ENCODE measurements at places on chromosomes 16 and 17.

DNA sequence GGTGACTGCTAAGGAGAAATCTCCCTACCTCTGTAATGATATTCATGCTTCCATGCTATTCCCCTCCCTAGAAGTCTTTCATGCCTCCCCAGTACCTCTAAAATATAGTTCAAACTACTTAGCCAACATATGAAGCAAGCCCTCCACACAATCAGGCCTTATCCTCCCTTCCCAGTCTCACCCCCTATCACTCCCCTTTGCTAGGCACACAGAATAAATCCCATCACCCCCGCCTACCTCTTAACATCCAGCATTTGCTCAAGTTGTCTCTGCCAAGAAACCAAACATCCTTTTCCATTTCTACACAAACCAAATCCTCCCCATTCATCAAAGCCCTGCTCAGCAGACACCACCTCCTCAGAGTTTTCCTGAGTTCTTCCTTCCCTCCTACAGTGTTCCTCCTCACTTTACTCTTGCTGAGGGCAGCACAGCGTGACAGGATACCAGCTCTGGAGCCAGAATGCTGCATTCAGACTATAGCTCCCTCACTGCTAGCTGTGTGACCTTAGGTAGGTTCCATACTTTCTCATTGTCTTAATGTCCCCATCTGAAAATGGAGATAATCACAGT is 7.0 kb downstream of the TOM1L2 start:
- no peak for DNase-seq

DNA sequence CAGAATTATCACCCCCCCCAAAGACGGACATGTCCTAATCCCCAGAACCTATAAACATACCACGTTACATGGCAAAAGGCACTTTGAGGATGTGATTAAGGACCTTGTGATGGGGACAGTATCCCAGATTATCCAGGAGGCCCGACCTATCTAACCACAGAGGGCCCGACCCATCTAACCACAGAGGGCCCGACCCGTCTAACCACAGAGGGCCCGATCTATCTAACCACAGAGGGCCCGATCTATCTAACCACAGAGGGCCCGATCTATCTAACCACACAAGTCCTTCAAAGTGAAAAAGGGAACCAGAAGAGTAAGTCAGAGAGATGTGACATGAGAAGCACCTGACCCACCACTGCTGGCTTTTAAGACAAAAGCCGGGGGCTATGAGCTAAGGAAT is 56.8 kb downstream of the ANKFY1 start:
- DNase-seq: no peak

DNA sequence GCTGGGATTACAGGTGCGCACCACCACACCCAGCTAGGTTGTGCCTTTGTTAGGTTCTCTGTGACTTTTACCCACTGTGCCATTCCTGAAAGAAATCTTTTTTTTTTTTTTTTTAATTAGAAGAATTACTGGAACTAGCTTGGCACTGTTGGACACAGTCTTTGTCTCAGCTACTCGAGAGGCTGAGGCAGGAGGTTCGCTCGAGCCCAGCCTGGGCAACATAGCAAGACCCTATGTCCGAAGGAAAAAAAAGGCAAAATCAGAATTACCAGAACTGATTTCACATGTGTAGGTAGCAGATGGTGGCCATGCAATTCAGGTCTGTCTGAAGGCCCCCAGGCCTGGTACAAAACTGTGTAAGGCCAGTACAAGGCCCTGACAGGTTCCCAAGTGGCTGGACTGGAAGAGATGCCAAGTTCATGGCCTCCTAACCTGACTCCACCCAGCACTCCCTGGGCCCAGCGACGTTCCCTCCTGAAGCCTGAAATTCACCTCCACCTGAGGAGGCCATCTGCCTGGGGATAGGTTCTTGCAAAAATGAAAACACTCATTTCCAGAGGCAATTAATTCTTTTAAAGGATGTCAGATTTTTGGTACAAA is 23.0 kb downstream of the CARHSP1 start:
- DNase-seq: no peak

GRCh38 chr17:65920996-65921395 is 270.9 kb downstream of the CEP112 start:
- DNase-seq: no peak

- no peak for DNase-seq
These were observed 33.1 kb upstream of the SBK1 start for GRCh38 chr16:28259091-28259780.

DNA sequence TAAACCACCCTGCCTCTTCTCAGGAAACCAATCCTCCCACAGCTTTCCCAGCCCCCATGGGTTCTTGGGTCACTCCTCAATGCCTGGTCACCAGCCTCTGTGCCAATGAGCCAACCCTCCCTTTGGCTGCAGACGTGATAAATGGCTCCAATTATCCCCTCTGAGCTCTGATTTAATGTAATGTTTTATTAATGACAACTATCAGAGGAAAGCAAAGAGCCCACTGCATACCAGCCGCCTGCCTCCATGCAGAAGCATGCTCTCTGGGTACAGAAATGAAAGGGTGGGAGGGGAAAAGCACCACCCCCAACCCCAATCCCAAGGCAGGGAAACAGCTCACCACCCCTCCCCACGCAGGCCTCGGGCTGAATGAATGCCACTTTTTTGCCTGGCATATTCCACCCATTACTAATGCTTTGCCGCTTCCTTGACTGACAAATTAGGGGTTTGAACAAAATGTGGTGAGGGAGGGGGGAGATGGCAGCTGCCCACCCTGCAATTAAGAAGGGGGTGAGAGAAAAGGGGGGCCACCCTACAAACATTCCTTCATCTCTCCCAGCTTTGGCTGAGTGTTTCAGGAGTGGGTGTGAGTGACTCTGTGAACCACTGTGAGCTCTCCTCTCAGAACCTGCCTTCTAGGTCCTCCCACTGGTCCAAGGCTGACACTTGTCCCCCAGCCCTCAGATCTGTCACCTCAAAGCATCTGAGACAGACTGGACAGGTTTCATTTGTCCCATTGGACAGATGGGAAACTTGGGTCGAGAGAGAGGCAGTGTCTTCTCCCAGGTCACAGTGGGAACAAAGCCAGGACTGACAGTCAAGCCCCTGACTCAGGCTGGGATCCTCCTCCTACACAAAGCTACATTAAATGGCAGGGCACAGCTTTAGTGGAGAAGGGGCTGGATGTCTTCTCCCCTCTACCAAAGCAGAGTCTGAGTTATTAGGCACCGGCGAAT is 161.5 kb downstream of the TMEM132E start:
- no peak for DNase-seq

GRCh38 chr17:49571764-49572163 is 3.9 kb upstream of the NXPH3 start:
- no peak for DNase-seq

DNA sequence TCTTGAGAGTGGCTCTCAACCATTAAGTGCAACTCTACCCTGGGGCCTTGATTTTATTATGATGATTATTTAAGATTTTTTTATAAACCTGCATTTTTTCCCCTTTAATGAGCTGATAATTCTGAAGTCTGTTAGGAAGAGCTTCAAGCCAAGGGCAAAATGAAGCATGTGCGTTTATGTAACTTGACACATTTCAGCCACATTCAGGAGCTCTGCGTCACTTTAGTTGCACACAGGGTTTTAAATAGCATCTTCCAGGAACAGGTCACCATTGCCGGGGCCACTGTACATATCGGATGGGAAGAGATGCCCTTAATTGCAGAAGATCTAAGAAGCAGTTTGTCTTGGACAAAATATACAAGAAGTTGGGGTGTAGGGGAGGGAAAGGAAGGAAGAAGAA is 89.6 kb downstream of the BMERB1 start:
- DNase-seq: no peak

DNA sequence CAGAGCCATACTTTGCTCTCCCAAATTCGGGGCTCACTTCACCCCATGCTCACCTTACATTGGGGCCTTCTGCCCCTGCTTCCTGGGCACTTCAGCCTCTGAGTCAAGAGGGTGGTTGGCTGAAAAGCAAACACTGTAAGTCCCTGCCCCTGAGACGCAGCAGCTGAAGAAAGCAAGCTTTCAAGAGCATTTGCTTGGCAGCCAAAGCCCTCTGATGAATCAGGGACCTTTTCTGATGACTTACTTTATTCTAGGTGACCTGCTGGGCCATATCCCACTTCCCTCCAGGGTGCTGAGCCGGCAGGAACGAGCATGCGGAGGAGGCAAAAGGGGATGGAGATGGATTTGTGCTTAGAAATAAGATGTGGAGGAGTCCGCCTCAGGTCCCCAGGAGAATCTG is 147.0 kb upstream of the TNRC6C start:
- DNase-seq: no peak

GRCh38 chr17:33684735-33685134 is 391.6 kb upstream of the ASIC2 start:
- no peak for DNase-seq

DNA sequence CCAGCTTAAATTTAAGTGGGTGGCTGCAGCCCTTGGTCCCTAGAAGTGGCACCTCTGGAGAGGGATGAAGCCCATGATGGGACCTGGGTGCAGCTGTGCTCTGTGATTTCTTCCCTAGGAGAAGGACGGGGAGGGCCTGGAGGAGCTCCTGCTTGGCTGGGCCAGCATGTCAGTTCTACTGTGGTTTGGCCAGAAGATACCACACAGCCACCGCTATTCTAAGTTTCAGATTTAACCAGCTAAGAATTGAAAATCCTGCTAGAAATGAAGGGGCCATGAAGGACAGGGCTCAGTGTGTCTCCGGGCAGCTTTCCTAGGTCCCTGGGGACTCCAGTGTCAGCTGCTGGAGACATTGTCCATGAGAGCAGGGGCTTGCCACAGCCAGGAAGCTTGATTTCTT is 9.7 kb downstream of the RAP1GAP2 start:
- no peak for DNase-seq

DNA sequence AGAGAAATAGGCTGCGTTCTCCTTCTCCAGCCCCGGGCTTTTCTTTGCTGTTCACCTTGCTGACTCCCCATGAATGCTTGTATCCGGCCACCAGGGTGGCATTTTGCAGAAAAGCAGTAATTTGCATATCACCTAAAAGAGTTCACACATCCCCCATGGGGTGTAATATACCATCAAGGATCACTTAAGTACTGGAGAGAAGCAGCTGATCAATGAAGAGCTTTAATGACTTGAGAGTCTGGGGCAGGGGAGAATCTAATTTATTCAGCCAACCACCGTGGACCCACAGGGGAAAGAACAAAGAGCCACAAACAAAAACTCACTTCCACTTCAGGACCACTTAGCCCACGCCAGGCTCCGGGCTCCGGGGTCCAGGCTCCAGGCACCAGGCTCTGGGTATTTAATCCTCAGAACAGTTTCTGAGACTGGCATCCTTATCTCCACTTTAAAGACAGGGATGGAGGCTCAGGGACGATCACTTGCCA is 33.9 kb upstream of the SEC14L1 start:
- DNase-seq: no peak

- DNase-seq: no peak
These were observed 999.2 kb upstream of the GOT2 start for GRCh38 chr16:59733321-59733720.

- DNase-seq: no peak
These were observed 60.8 kb downstream of the COPRS start for GRCh38 chr17:31798205-31798724.

GRCh38 chr16:14405611-14406537 is 224.2 kb downstream of the PARN start:
- DNase-seq: no peak

- DNase-seq: no peak
These were observed 5.5 kb downstream of the IGSF6 start for GRCh38 chr16:21646721-21647561.

- DNase-seq: no peak
These were observed 30.5 kb downstream of the ADCY7 start for GRCh38 chr16:50296807-50297206.

DNA sequence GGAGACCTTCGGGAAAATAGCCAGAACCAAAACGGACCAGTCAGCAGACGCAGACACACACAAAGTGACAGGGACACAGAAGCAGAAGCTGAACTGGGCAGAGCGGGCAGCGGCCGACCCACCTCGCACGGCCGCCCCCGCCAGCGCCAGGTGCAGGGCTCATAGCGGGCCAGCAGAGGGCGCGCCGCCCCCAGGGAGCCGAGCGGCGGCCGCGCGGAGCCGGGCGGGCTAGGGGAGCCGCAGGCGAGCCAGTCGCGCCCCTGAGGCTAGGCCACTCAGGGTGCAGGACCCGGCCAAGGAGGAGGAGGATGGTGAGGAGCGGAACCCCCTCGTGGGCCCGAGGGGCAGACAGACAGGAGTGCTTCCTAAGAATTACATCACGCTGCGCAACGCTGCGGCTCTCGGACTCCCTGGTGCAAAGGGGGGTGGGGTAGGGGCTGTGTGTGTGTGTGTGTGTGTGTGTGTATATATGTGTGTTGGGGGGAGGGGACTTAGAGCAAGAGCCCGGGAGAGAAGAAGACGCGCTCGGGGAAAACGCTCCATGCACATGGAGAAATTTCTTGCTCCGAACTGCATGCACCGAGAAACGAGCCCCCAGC is 913 bp upstream of the NOG start:
- DNase-seq: peak; percentile 57

DNA sequence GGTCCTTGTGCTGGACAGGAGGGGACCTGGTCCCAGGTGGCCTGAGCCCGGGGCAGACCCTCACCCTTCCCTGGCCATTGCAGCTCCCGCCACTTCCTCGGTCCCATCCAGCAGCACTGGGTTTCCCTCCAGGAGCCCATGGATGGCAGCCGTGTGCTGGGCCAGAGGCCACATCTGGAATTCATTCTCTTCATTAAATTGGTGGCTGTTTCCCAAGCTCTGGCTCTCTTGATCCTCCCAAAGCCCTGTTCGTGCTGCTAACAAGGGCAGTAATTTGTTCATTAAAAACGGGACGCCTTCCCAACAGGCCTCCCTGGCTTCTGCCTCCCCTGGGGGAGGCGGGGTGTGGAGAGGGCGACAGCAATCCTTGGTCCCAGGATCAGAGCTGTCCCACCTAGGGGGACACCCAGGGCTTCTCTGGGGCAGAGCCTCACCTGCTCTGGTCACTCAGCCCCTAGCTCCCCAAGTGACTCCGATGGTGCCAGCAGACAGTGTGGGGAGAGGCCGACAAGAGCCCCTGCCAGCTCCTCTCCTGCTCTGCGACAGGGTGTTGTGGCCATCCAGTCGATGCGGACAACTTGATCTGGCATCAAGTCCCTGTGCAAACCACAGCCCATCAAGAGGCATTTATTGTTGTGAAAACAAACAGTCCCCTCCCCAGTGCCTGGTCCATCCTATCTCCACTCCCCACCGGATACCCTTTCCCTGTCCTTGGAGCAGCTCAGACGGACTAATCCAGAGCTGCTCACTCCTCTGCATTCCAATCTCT is 44.0 kb downstream of the SDK2 start:
- no peak for DNase-seq

- DNase-seq: no peak
These were observed 73.0 kb downstream of the PITPNC1 start for GRCh38 chr17:67449845-67450755.

- peak; percentile 63 for DNase-seq
These were observed 3.8 kb upstream of the TAC4 start for GRCh38 chr17:49851387-49852291.

- no peak for DNase-seq
These were observed 8.3 kb downstream of the PITPNM3 start for GRCh38 chr17:6548034-6548433.

All from fibroblast of skin of back (primary cell).